ENCODE measurements at places on chromosomes 12 and 14.

DNA sequence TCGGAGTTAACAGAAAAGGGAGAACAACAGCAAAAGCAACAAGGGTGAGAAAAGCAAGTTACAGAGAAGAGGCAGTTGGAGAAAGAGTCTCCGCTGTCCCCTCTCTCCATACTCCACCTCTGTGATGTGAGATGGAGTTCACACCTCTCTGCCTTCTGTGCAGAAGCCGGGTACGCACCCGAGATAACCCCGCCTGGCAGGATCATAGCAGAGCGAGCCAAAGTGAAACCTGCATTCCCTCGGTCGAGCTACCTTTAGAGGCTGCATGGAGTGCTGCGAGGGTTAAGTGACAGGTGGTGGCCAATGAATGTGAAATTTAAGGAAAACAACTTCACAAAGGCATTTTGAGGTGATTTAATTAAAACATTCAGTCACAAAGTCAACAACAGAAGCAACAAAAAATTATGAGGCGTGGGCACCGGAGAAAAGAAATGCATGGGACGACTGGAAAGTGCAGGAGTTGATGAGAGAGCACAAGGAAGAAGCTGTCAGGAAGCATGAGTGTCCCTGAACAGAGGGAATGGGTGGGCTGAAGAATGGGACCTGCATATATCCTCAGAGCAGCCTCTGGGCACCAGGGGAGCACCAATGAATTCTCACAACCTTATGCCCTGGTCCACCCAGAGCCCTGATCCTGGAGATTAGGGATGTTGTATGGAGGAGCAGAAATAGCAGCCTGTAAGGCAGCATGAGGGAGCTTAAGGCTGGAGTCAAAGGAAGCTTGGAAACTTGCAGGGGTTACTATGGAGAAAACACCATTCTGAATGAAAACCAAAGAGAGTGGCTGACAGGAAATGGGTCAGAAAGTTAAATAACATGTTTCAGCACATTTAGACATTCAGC lies 208.3 kb downstream of the EMP1 start:
- DNase-seq = no peak

- no peak for DNase-seq
Observed at GRCh38 chr14:73176685-73177084, 40.4 kb downstream of the PSEN1 start.

- DNase-seq = no peak
Observed at GRCh38 chr14:104428333-104428851, 151.2 kb upstream of the C14orf180 start.

GRCh38 chr12:52139579-52140062 lies 52.2 kb downstream of the KRT80 start:
- DNase-seq = peak; percentile 72

DNA sequence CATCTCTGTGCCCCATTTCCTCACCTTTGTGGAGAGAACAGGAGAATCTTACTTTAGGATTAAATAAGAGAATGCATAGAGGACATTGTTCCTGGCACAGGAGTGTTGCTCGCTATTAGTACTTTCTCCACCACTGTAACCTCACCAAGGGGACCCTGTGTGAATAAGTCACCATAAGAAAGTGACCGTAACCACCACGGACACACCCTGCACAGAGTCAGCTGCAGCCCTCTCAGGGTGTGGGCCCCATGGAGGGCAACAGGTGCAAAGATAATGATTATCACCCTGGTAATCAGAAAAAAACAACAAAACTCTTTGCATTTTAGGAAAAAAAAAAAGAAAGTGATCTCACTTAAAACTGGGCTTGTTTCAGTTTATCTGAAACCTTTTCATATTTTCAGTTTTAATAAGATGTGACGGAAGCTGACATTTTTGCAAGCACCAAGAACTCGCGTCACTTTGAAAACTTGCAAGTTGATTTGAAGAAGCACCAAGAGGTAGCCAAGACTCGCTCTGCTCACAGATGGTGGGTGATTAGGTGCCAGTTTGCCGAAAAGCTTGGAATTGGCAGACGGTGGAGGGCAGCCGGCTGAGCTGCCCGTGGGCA lies 87.0 kb upstream of the VRK1 start:
- no peak for DNase-seq

- peak; percentile 44 for DNase-seq
Observed at GRCh38 chr12:95083938-95084337, 10.5 kb upstream of the NR2C1 start.

GRCh38 chr14:66649498-66649897 lies 141.6 kb downstream of the GPHN start:
- DNase-seq = no peak

- no peak for DNase-seq
Observed at GRCh38 chr12:120618954-120619615, 21.3 kb upstream of the CABP1 start.

DNA sequence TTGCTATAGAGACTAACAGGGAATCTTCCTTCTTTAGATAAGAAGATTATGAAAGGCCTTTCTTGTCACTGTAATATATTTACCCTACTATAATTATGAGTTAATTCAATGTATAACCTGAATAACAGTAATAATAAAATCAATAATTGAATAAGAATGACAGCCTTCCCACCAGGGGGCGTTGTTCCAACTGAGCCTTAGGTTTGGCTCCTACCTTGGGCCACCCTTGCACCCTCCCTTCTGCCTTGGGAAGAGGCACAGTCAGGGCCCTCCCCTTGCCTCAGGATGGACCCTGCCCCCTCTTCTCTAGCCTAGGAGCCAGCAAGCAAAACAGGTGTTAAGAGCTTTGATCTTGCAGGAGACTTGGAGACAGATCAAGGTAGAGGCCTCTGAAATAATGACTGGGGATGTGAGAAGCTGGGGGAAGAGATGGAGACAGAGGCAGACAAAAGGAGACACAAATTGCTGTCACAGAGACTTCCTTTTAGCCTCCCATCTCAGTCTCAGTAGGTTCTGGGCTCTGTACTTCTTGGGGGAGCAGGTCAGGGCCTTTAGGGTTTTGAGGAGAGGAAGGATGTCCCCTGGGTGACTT lies 40.1 kb upstream of the CISTR start:
- DNase-seq = no peak

DNA sequence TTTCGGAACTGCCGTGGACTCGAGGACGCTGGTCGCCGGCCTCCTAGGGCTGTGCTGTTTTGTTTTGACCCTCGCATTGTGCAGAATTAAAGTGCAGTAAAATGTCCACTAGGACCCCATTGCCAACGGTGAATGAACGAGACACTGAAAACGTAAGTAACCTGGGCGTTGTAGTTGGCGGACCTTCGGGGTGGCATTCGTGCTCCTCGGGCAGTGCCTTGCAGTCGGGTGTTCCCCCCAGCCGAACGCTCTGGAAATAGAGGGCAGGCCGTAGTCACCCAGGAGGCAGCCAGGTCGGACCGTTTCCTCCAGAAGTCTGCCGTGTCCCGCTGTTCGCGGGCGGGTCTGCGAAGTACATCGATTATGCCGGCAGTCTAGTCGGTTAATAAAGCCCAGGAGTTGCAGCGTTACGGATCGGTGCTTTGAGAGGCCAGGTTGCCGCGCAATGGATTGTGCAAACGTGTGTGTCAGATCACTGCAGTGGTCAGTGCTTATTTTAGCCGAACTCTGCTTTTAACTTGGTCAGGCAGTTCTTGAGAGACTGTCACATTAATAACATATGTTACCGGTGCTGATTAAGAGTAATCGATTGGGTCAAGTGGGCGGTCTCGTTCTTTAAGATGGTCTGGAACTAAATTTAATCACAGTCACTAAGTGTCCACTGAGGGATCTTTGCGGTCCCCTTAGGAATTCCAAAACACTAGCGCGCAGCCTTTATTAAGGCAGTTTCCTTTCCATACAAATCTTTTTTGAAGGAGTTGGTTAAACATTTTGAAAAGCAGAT lies 906 bp downstream of the MARK3 start:
- no peak for DNase-seq

- no peak for DNase-seq
Observed at GRCh38 chr14:77843651-77844050, 43.7 kb downstream of the ADCK1 start.

Measured in HTR-8/SVneo (cell line).